Prostate gland (tissue), 2 donors: ENCODE measurements at places on chromosomes 2 and 18.

GRCh38 chr2:37780387-37780676 lies 108.9 kb upstream of the CDC42EP3 start:
- DNase-seq: no peak

GRCh38 chr2:223959688-223960087 lies 2.4 kb downstream of the MRPL44 start:
- peak; percentile 54 for DNase-seq

GRCh38 chr2:231480781-231481180 lies 16.5 kb upstream of the NCL start:
- DNase-seq: no peak

- peak; percentile 62 for DNase-seq
These were observed 47.5 kb upstream of the SP3 start for GRCh38 chr2:174012347-174013314.

GRCh38 chr18:35326695-35327387 lies 17.4 kb downstream of the ZNF24 start:
- DNase-seq: no peak

DNA sequence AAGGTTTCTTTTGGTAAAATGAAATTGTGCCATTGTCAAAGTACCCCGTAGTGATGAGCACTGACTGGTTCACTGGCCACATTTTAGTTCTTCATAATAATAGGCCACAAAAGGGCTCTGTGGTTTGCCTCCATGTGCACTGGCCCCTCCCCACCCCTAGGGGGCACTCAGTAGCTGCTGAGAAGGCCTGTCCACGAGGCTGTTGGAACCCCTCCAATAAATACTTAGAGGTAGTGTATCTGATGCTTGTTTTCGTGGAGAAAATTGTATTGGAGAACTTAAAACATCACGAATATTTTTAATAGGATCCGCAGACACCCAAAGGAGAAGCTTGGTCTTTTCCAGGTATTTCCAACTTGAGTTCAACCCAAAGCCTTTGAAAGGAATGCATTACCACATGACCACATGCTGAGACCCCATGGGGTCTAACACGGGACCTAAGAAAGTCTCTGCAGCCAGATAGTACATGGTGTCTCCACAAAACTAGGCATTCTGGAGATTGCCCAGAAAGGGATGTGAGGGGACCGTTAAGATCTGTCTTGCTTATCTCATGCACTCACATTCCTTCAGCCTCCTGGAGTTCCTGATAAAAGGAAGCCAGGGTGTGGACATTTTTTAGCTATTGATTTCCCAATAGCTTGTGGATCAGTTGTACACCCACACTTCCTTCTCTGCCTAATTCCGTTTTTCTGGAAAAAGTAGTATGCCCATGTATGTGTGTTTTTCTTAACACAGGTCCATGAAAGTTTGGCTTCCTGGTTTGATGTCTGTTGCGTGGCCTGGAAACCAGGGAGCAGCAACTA lies 28.5 kb upstream of the NOSTRIN start:
- peak; percentile 42 for DNase-seq

- DNase-seq: peak; percentile 52
These were observed 22.4 kb upstream of the RMP24 start for GRCh38 chr18:35949903-35950627.
